NCI-H1092 (cell line): ENCODE measurements at places on chromosomes 3 and 15.

DNA sequence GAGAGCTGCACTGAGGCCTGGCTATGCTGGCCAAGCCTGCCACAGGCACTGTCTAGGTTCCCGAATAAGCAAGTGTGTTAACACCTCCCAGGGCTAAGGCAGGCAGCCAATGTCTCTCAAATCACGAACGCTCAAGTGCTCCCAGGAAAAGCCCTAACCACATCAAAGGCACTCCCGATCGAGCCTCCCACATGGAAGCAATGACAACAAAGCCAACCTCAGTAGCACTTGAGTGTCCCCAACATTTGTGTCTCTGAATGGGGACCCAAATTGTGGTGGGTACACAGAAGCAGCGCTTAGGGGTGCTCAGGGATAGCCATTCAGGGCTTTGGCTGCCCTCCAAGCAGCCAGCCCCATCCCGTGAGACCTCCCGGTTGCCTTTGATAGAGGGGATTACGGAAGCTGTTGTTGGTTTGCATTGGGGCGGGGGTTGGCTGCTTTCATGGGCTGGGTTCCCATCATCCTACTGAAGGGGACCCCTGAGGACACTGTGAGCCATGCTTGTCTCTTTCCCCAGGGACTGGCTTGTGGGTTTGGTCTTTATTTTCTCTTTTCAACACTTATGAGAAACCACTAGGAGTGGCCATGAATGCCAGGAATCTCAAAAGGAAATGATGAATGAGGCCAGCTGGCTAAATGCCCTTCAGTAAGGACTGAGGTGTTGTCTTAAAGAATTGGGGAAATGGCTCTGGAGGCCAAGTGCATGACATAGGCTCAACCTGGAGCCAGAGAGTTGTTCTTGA, 234.1 kb upstream of the FEZF2 start:
- DNase-seq = peak; percentile 71

DNA sequence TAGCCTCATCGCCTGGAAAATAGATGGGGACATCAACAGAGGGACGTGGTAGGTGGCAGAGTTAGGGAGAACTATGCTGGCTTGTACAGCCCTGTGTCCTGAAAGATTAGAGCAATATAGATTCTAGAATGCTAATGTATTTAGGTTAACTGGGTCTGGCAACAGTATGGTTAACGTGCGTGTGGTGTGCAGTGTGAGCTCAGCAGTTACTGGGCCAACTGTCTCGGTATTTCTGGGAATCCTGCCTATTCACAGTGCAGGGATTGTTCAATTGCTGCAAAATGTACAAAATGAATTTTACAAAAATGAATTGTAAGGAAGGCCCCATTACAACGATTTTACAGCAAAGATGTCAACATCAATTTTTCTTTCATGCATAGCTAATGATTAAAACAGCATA, 20.6 kb downstream of the MEIS2 start:
- DNase-seq = no peak

- no peak for DNase-seq
These were observed 28.9 kb downstream of the TPM1 start for GRCh38 chr15:63071288-63071909.

DNA sequence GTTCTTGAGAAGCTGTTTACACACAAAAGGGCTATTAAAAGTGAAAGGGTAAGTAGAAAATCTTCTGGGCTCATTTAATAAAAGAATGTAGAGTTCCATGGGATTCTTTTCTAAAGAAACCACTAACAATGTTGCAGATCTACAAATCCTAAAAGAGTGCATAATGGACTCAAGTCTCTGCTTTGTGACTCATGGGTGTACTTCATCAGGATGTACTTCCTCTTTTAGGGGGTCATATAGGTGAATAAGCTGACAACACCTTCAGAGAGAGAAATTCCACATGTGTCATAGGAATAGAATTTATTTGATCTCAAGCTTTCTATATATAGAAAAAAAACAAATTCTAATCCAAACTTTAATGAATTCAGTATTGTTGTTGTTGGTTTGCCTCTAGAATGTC, 355.5 kb downstream of the TIGIT start:
- no peak for DNase-seq

DNA sequence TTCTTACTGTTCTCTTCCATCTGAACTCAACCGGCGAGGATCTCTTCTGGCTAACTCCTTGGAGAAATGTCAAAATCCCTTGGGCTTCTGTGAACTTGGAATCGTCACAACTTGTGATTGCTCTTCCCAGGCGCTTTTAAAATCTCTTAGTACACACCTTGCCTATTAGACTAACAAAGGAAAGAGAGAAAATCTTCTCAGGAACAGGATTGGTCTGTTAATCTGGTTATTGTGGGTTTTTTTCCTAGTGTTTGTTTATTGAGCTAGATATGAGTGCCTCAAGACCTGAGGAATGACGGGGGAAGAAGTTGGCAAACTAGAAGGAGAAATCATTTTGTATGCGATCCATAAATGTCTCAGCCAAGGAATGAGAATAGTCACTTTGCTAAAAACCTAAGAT, at the start of gene ATP13A5:
ATP13A5 (minus strand) TSS at position 48 of the 400 bp plus-strand sequence; CDS start at position 20, 28 bp downstream.
- no peak for DNase-seq
